ENCODE measurements at places on chromosomes 3 and 15. TPM values are rescaled to one million over a fixed set of nuclear protein-coding genes. Genes with fewer than 3 reads are reported as not detected.

GRCh38 chr3:195555110-195555509 is 12.0 kb upstream of the PPP1R2 start:
- DNase-seq = no peak
- H3K27me3 ChIP-seq = no peaks in the 10 kb centered on the region
- H3K27ac ChIP-seq = no peak overlapping the region
- peaks cover 8% of the 10 kb centered on the region for H3K4me1 ChIP-seq
- H3K4me3 ChIP-seq = no peak overlapping the region

Gene MYO5C
- 10.7 TPM for total RNA-seq

Gene MESP2
- total RNA-seq = not detected

DNA sequence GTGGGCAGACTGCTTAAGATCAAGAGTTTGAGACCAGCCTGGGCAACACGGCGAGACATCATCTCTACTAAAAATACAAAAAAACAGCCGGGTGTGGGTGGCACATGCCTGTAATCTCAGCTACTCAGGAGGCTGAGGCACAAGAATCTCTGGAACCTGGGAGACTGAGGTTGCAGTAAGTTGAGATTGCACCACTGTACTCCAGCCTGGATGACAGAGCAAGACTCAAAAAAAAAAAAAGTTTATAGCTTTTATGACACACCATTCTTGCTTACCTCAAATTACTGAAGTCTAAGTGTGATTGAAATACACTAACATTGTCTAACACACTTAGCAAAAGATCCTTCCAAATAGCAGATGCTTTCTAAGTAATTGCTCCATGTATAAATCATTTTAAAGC is 207.6 kb downstream of the STAG1 start:
- H3K4me3 ChIP-seq = no peak overlapping the region
- no peaks in the 10 kb centered on the region for H3K36me3 ChIP-seq
- H3K4me1 ChIP-seq = peaks cover 4% of the 10 kb centered on the region

GRCh38 chr3:128144512-128145187 is 8.6 kb upstream of the EEFSEC start:
- no peaks in the 10 kb centered on the region for H3K36me3 ChIP-seq
- H3K27ac ChIP-seq = no peak overlapping the region
- no peaks in the 10 kb centered on the region for H3K27me3 ChIP-seq
- H3K4me3 ChIP-seq = no peak overlapping the region
- no peak for DNase-seq

Gene FILIP1L
- total RNA-seq = 6.8 TPM

Gene DAZL
- total RNA-seq = not detected

GRCh38 chr3:25493246-25493645 is 65.2 kb downstream of the RARB start:
- H3K4me1 ChIP-seq = peaks cover 4% of the 10 kb centered on the region
- no peak for DNase-seq
- no peak overlapping the region for H3K27ac ChIP-seq
- no peaks in the 10 kb centered on the region for H3K36me3 ChIP-seq
- H3K4me3 ChIP-seq = no peak overlapping the region

Gene DLEC1
- 0.44 TPM for total RNA-seq

- no peak overlapping the region for H3K27ac ChIP-seq
- H3K4me1 ChIP-seq = no peaks in the 10 kb centered on the region
- no peaks in the 10 kb centered on the region for H3K27me3 ChIP-seq
- no peak for DNase-seq
- no peaks in the 10 kb centered on the region for H3K36me3 ChIP-seq
Measured at GRCh38 chr3:55322638-55323037, 164.5 kb downstream of the WNT5A start.

- no peak for DNase-seq
- H3K27ac ChIP-seq = no peak within 1 kb of the TSS
- H3K4me3 ChIP-seq = no peak within 1 kb of the TSS
- H3K36me3 ChIP-seq = no peaks in the 10 kb centered on the region
Measured at GRCh38 chr15:26970712-26971210, at the start of gene GABRG3. TSS of gene GABRG3 (plus strand) at chr15:26971181.

GRCh38 chr3:139468399-139468798 is 7.9 kb downstream of the RBP2 start:
- no peak overlapping the region for H3K4me3 ChIP-seq
- no peaks in the 10 kb centered on the region for H3K27me3 ChIP-seq
- no peaks in the 10 kb centered on the region for H3K36me3 ChIP-seq
- peaks cover 3% of the 10 kb centered on the region for H3K4me1 ChIP-seq
- peak; percentile 37 for DNase-seq

Gene C3orf22
- not detected for total RNA-seq

DNA sequence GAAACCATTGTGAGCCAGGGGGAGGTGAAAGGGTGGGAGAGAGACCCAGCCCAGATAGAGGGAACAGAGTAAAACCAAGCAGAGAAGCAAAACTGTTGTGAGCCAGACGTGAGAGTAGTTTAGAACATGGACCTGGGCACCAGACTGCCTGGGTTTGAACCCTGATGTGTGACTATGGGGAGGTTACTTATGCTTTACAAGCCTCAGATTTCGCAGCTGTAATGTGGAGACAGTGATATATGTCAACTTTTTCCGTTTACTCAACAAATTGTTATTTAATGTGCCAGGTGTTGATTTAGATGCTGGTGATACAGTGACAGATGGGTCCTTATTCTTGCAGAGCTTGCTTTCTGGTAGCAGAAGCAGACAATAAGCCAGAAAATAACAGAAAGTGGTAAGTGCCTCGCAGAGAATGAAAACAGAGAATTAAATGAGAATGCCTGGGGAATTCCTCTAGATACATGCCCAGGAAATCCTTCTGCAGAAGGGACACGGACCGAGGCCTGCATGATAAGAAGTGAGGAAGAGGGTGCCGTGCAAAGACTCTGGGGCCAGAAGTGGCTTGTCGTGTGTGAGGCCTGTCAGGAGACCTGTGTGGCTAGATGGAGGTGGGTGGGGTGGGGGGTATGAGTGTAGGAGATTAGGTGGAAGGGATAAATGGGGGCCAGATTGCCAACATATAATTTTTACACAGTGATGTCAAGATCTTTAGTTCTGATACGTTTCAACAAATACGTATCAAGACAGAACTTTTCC is 15.0 kb downstream of the KAT2B start:
- DNase-seq = no peak
- no peak overlapping the region for H3K4me3 ChIP-seq
- H3K27me3 ChIP-seq = no peaks in the 10 kb centered on the region
- H3K27ac ChIP-seq = no peak overlapping the region
- no peaks in the 10 kb centered on the region for H3K36me3 ChIP-seq

DNA sequence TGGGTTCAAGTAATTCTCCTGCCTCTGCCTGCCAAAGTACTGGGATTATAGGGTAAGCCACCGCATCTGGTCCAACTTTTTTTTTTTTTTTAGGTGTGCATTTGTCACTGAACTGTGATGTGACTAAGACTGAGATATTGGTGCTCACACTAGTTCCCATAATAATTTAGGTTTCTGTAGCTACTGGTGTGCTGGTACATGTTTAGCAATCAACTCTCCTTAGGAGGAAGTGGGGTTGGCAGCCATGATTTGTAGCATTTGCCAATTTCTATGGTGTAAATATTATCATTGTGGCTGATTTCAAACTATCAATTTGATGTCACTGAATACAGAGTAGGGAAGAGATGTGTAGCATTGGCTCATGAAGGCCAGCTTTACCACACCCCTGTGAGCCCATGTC is 372.7 kb downstream of the EDEM1 start:
- H3K4me3 ChIP-seq = no peak overlapping the region
- no peak overlapping the region for H3K27ac ChIP-seq
- H3K27me3 ChIP-seq = no peaks in the 10 kb centered on the region
- no peak for DNase-seq

Gene KCNAB1
- 5.0 TPM for total RNA-seq

Gene C3orf70
- 2.6 TPM for total RNA-seq

- no peak overlapping the region for H3K27ac ChIP-seq
- H3K4me1 ChIP-seq = no peaks in the 10 kb centered on the region
- no peaks in the 10 kb centered on the region for H3K27me3 ChIP-seq
- no peak for DNase-seq
Measured at GRCh38 chr3:15053541-15053940, 11.6 kb downstream of the MRPS25 start.

- no peaks in the 10 kb centered on the region for H3K27me3 ChIP-seq
- H3K4me1 ChIP-seq = no peaks in the 10 kb centered on the region
- H3K36me3 ChIP-seq = peaks cover 98% of the 10 kb centered on the region
- peak overlapping the region; percentile 51 for H3K27ac ChIP-seq
Measured at GRCh38 chr3:196055683-196056270, 26.1 kb downstream of the TFRC start.

DNA sequence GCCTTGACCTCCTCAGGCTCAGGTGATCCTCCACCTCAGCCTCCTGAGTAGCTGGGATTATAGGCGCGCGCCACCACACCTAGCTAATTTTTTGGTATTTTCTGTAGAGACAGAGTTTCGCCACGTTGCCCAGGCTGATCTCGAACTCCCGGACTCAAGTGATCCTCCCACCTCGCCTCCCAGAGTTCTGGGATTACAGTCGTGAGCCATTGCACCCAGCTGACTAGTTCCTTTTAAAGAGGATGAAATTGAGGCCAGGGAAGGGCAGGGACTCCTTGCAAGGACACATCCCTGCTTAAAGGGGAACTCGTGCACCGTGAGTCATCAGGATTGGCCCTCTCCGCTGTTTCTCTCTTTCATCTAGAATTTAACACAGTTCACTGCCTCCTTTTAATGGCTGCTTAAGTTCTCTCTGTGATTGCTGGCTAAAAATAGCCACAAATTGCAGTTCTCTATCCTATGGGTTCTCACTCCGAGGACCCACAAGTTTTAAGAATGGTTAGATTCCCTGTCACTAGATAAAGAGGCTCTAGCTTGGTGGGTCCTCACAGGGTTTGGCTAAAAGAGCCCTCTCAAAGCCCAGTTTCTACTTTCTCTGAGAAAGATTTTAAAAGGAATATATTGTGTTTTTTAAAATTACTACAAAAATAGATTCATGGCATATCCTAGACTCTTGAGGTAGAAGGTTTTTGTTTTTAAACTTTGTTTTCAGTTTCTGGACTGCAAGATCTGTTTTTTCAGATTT is 1.4 kb downstream of the CRTAP start:
- peaks cover 44% of the 10 kb centered on the region for H3K4me1 ChIP-seq
- H3K27ac ChIP-seq = peak overlapping the region; percentile 92
- H3K4me3 ChIP-seq = no peak overlapping the region
- no peaks in the 10 kb centered on the region for H3K27me3 ChIP-seq
- DNase-seq = peak; percentile 95

GRCh38 chr3:105254154-105254553 is 112.6 kb upstream of the ALCAM start:
- H3K36me3 ChIP-seq = no peaks in the 10 kb centered on the region
- no peak overlapping the region for H3K4me3 ChIP-seq
- H3K27me3 ChIP-seq = no peaks in the 10 kb centered on the region
- DNase-seq = no peak
- H3K27ac ChIP-seq = no peak overlapping the region
- no peaks in the 10 kb centered on the region for H3K4me1 ChIP-seq

GRCh38 chr15:70153921-70154717 is 56.4 kb upstream of the TLE3 start:
- H3K36me3 ChIP-seq = no peaks in the 10 kb centered on the region
- no peaks in the 10 kb centered on the region for H3K27me3 ChIP-seq
- peaks cover 20% of the 10 kb centered on the region for H3K4me1 ChIP-seq
- H3K4me3 ChIP-seq = no peak overlapping the region

Gene TEX264
- 104 TPM for total RNA-seq

Gene GATA2
- total RNA-seq = 5.8 TPM

Gene RTP3
- total RNA-seq = not detected

GRCh38 chr3:52446631-52447511 is 2.0 kb upstream of the SEMA3G start:
- no peak overlapping the region for H3K4me3 ChIP-seq
- no peaks in the 10 kb centered on the region for H3K36me3 ChIP-seq
- H3K27me3 ChIP-seq = no peaks in the 10 kb centered on the region

GRCh38 chr15:89566181-89566580 is 9.1 kb upstream of the TICRR start:
- DNase-seq = no peak
- no peaks in the 10 kb centered on the region for H3K27me3 ChIP-seq
- no peaks in the 10 kb centered on the region for H3K4me1 ChIP-seq

GRCh38 chr3:30948426-30948825 is 54.0 kb upstream of the GADL1 start:
- H3K27ac ChIP-seq = no peak overlapping the region
- no peaks in the 10 kb centered on the region for H3K4me1 ChIP-seq
- no peaks in the 10 kb centered on the region for H3K27me3 ChIP-seq
- DNase-seq = no peak
